CD4-positive, alpha-beta memory T cell (primary cell): ENCODE measurements at places on chromosomes 7 and 10. TPM values are rescaled to one million over a fixed set of nuclear protein-coding genes. Genes with fewer than 3 reads are reported as not detected.

DNA sequence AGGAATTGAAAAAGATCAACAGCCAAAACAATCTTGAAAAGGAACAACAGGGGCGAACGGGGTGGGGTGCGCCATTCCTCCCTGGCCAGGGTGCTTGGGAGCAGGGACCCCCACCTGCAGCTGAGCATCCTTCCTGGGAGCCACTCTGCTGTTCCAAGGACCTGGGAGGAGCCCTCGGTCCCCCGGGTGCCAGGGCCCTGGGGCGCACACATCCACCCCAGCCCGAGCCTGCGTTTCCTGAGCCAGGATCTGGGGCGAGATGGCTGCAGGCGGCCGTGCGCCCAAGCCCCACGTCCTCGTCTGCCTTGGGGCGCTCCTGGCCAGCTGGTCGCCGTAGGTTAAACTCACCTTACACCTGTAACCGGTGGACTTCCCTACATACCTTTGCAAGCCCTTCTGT, 10.6 kb downstream of the AP3M1 start:
- DNase-seq, result no peak
- no peaks in the 10 kb centered on the region for H3K27me3 ChIP-seq
- no peak overlapping the region for H3K27ac ChIP-seq
- peaks cover 21% of the 10 kb centered on the region for H3K36me3 ChIP-seq
- H3K4me3 ChIP-seq, result no peak overlapping the region
- H3K4me1 ChIP-seq, result peaks cover 1% of the 10 kb centered on the region

GRCh38 chr7:115116773-115117715, 195.2 kb downstream of the MDFIC start:
- H3K4me1 ChIP-seq, result peaks cover 2% of the 10 kb centered on the region
- no peak overlapping the region for H3K4me3 ChIP-seq
- DNase-seq, result no peak
- H3K27me3 ChIP-seq, result no peaks in the 10 kb centered on the region
- no peak overlapping the region for H3K27ac ChIP-seq

DNA sequence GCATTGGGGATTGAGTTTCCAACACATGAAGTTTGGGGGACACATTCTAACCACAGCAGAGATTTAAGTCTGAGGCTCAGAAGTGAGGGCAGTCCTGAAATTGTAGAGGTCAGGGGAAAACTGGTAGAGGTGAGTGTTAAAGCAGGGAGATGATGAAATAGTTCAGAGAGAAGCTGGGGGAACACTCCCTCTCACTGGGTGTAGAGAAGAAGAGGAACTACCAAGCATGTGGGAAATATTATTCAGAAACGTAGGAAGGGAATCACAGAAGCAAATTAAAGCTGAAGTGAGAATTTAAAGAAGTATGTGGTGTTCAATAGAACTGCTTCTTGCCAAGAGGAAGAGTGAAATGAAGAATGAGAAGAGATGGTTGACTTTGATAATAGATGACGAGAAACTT, 121.5 kb upstream of the FAM3C start:
- H3K36me3 ChIP-seq, result no peaks in the 10 kb centered on the region
- DNase-seq, result no peak
- no peak overlapping the region for H3K4me3 ChIP-seq
- H3K4me1 ChIP-seq, result no peaks in the 10 kb centered on the region
- no peak overlapping the region for H3K27ac ChIP-seq
- no peaks in the 10 kb centered on the region for H3K27me3 ChIP-seq

DNA sequence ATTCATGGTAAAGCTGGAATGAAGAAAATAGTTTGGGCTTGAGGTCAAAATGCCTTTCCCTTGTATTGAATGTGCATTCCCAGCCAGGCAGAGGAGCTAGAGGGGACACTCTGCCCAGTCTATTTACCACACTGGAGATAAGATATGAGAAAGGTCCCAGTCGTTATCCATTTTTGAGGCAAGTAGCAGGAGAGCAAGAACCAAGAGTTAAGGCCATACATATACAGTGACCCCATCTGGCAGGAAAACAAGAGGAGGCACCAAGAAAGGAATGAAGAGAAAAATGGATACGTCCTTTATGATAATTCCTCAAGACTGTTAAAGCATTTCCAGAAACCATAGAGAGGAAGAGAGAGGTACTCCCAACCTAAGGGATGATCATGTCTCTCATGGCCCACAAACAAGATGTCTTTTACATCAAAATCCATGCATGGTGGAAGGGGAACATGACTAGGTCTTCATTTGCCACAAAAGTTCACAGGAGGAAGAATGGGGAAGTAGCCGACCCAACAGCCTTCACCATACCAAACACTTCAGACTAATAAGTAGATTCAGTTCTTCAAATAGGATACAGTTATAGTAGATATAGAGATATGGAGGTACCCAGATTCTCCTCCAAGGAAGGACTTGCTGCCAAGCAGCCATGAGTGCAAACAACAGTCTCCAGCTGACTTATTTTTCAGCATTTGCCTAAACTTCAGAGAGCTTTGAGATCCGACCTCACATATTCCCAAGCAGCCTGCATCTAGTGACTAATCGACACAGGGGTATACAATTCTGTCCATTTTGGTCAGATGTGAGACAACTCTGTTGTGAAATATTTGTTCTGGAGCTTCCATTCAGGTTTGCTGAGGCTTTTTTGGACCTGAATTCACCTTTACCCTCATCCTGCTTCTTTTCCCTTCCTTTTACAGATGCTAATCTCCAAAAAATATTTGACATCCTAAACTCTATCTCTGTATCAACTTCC, 61.1 kb upstream of the CCDC71L start:
- H3K4me3 ChIP-seq, result no peak overlapping the region
- H3K27ac ChIP-seq, result no peak overlapping the region
- H3K36me3 ChIP-seq, result no peaks in the 10 kb centered on the region
- H3K27me3 ChIP-seq, result no peaks in the 10 kb centered on the region

Gene IL15RA
- total RNA-seq, result 11.1 TPM

Gene GIMAP7
- 476 TPM for total RNA-seq

Gene TAS2R4
- total RNA-seq, result 5.4 TPM

Gene SLC13A1
- not detected for total RNA-seq

Gene LIPJ
- 0.32 TPM for total RNA-seq

Gene OR2A7
- total RNA-seq, result 3.9 TPM
